Right renal pelvis (tissue), 4 donors: ENCODE measurements at places on chromosomes 2 and 18. TPM values are rescaled to one million over a fixed set of nuclear protein-coding genes. Genes with fewer than 3 reads are reported as not detected.

GRCh38 chr2:235445116-235445515 lies 48.7 kb upstream of the AGAP1 start:
- DNase-seq = no peak

GRCh38 chr2:118705032-118705431 lies 142.4 kb downstream of the EN1 start:
- DNase-seq = no peak

- no peak for DNase-seq
Measured at GRCh38 chr2:205714058-205714776, 31.9 kb downstream of the NRP2 start.

DNA sequence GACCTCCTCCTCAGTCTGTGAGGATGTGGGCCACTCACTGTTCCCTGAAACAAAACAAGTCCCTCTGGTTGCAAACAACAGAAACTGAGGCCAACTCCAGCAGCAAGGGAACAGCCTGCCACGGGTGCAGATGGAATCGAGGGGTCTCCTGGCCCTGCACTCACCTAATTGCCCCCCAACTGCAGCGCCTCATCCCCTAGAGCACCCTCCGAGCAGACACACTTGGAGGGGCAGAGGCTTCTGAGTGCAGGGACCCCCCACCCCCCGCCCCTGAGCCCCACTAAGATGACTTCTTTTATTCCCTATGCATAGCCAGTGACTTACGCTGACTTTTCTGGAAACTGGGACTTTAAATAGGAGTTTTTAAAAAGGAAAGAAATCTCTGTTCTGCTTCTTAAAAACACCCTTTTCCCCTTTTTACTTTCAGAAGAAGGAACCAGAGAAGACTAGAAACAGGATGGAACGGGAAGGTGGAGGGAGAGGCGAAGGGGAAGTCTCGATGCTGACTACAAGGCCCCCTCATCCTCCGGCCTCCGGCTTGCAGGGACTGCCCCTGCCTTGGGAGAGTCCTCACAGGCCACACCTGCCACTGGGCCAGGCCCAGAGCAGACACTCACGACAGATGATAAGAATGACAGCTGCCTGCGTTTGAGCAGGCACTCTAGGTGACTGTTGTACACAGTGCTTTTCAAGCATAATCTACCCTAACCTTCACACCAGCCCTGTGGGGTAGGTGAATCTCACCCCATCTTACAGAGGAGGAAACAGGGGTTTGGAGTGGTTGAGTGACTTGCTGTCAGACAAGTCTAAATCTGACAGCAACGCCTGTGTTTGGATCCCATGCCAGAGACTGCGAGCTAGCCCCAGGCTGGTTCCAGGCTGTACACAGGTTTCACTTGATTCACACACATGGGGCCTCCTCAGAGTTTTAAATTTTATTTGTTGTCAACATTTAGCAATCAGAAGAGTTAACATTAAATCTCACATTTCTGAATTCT lies 28.2 kb upstream of the BIN1 start:
- no peak for DNase-seq

DNA sequence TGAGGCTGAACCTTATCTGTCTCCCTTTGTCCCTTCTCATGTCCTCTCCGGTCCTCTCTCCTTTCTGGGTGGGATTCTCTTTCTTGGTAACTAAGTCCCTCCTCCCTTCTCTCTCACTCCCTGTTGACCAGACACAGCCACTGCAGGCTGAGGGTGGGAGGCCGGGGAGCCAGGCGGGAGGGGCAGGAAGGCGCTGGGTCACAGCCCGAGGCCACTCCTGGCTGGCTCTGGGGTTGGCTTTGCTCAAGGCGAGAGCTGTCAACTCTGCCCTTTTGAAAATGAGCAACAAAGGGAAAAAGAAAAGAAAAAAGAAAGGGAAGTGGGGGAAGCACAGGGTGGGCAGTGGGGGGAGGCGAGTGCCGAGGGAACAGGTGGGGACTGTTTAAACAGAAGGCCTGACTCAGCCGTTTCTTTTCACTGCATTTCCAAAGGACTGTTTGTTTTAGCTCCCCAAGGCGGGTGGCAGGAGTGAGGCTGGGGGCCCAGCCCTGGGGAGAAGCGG lies 70.5 kb upstream of the IGFBP5 start:
- DNase-seq = no peak

GRCh38 chr2:98932164-98932563 lies 3.9 kb downstream of the CRACDL start:
- no peak for DNase-seq

DNA sequence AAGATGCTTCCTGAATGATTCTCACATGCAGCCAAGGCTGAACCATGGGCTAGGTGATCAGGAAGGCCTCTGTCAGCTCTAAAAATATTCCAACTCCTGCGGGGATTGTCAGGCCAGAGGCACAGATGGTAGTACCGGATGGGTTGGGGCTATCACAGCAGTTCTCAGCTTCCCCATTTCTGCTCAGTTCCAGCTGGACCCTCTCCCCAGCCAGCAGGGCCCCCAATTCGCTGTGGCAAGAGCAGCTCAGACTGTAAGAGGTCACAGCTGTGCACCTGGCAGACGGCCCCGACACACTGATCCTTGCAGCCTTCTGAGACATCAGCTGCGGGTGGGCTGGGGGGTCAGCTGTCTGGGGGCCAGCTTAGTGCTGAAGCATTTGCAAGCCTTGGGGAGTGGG lies 43.6 kb upstream of the TCF7L1 start:
- DNase-seq = no peak

DNA sequence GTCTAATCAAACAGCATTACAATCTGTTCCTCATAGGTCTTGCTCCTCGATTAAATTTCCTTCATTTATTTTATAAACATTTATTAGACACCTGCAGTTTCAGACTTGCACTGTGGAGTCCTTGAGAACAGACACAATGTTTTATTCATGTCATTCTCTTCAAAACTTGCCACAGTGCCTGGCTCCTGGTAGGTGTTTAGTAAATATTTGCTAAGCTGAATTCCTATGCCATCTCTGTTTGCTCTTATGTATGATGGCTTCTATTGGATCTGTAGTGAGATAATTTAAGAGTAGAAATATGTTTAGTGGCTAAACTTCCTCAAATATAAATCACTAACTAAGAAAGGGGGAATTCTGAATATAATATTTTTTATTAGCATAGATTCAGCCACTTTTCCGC lies 61.4 kb downstream of the LRATD1 start:
- DNase-seq = no peak

The TSGA10 gene
- 12.2 TPM for polyA plus RNA-seq

The OTX1 gene
- polyA plus RNA-seq = not detected

The EGR4 gene
- not detected for polyA plus RNA-seq

The FHL2 gene
- polyA plus RNA-seq = 33.2 TPM

The MEP1B gene
- not detected for polyA plus RNA-seq

The BCL11A gene
- polyA plus RNA-seq = 16.4 TPM

The TXNDC2 gene
- polyA plus RNA-seq = 0.14 TPM
